ENCODE measurements at places on chromosomes 3 and 15. TPM values are rescaled to one million over a fixed set of nuclear protein-coding genes. Genes with fewer than 3 reads are reported as not detected.

CYP19A1 gene
- 2.8 TPM for total RNA-seq

DNA sequence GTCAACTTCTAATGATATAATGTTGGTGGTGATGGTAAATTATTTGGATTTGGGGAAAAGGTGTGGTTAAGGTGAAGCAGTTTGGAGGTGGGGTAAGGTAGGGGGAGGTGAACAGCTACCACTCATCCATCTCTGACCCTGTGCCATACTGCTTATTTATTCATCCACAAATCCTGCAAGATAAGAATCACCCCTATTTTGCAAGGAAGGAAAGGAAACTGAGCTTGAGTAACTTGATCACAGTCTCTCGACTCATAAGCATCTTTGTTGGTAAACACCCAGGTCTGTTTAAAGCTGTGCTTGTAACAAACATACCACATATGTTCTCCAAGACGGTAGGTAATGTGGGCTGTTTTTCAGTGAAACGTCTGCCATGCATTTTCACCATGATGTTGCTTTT lies 67.3 kb downstream of the PTPRG start:
- no peaks in the 10 kb centered on the region for H3K27me3 ChIP-seq
- H3K4me1 ChIP-seq = no peaks in the 10 kb centered on the region
- no peak overlapping the region for H3K4me3 ChIP-seq
- H3K36me3 ChIP-seq = no peaks in the 10 kb centered on the region
- no peak overlapping the region for H3K27ac ChIP-seq

DNA sequence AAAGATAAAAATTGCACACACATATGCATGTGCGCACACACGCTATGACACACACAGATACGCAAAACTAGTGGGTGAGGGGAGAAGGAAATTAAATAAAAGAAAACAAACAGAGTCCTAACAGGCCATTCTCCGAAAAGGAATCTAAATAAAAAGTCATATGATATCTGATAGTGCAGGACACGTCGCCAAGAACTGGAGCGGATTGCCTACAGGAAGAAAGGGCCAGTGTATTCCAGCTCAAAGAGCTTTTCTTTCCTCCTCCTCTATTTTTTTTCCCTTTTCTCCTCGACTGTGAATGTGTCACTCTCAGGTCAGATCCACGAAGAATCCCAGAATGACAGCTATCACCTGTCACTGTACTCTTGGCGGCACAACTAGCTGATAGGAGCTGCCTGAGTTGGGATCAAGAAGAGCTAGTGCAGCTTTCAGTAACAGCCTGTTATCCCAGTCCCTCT lies 157.8 kb downstream of the TIGIT start:
- H3K4me1 ChIP-seq = peaks cover 21% of the 10 kb centered on the region
- H3K27me3 ChIP-seq = no peaks in the 10 kb centered on the region
- no peaks in the 10 kb centered on the region for H3K36me3 ChIP-seq
- no peak overlapping the region for H3K4me3 ChIP-seq

GRCh38 chr3:177642042-177642803 lies 444.9 kb upstream of the TBL1XR1 start:
- H3K27ac ChIP-seq = no peak overlapping the region
- H3K36me3 ChIP-seq = no peaks in the 10 kb centered on the region
- no peak for DNase-seq
- no peak overlapping the region for H3K4me3 ChIP-seq
- H3K4me1 ChIP-seq = no peaks in the 10 kb centered on the region

GRCh38 chr15:41169781-41170180 lies 53.7 kb upstream of the INO80 start:
- H3K27me3 ChIP-seq = no peaks in the 10 kb centered on the region
- H3K4me3 ChIP-seq = no peak overlapping the region
- no peaks in the 10 kb centered on the region for H3K4me1 ChIP-seq
- H3K36me3 ChIP-seq = no peaks in the 10 kb centered on the region
- no peak for DNase-seq
- H3K27ac ChIP-seq = no peak overlapping the region

Measured in testis (tissue), 5 donors.